Bone marrow (tissue), 2 donors: ENCODE measurements at places on chromosomes 1 and 21.
A peak's percentile ranks its signal among the peaks of the same experiment; 100 is the strongest.

DNA sequence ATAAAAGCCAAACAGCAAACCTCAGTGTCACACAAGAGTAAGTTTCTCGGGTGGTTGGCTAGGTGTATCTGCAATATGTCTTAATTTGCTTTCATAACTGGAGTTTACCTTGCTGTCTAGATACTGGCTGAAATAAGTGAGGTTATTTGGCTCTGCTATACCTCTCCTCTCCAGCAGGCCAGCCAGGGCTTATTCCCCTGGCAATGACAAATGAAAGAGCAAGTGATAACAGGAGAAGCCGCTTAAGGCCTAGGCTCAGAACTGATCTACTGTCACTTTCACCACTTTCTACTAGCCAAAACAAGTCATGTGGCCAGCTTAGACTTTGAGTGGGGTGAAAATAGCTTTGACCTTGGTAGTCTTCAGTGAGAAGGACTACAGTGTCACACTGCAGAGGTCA lies 4.8 kb upstream of the RPE65 start:
- no peak for DNase-seq

GRCh38 chr1:227998374-227999055 lies 8.3 kb upstream of the WNT3A start:
- no peak for DNase-seq

DNA sequence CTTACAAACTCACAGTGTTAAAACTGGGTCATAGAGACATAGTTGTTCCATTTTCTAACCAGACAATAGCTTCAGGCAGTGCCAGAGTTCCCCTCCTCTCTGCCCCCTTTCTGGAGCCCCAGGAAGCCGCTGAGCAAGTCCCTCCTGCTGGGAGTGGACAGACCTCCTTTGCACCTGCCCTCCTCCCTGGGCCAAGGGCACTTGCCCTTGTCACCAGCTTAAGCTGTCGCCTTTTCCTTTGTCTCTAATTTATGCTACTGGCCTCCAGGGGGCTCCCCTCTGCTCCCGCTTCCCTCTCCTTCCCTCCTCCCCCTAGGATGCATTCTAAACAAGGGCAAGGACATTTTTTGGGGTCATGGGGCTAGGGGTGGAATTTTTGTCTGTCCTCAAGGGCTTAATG lies 182.4 kb downstream of the MIS18A start:
- no peak for DNase-seq

GRCh38 chr1:240739754-240740153 lies 127.8 kb upstream of the GREM2 start:
- no peak for DNase-seq

DNA sequence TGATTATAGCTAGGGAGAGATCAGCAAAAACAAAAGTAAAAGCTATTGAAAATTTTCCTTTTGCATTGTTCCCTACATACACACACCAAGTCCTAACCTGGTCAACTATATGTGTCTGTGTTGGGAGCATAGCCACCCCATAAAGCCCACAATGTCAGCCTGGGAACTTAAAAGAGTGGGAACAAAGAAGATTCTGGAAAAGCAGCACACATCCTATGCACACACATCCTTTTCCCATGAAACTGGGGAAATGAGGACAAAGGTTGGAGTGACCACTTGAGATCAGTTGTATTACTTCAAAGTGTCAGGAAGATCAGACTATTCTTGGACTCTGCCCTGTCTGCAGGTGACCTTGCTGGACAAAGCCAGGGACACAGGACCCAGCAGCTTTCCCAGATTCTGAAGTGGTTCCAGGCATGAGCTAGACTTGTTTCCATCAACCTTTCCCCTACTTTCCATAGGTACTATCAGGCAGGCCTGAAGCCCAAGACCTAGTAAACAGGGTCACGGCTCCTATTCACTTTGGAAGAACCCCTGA lies 15.9 kb downstream of the TXNIP start:
- DNase-seq, result no peak

DNA sequence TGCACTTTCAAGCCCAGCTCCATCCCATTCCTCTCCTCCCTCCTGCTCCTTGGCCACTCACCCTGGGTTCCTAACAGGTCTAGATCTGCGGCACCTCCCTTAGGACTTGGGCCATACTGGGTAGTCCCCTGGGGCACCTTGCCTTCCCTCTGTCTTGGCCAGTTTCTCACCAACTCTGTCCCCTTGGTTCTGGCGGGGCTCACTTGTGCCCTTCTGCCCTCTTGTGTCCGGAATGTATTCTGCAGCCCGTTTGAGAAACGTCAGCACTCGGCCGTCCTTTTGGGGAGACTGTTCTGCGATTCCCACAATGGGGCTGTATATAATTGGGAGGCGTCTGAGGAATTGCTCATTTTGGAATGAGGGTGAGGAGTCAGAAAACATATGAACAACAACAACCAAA lies 162.4 kb downstream of the ZSCAN20 start:
- DNase-seq, result no peak

GRCh38 chr1:29473161-29473855 lies 237.0 kb downstream of the PTPRU start:
- DNase-seq, result no peak

DNA sequence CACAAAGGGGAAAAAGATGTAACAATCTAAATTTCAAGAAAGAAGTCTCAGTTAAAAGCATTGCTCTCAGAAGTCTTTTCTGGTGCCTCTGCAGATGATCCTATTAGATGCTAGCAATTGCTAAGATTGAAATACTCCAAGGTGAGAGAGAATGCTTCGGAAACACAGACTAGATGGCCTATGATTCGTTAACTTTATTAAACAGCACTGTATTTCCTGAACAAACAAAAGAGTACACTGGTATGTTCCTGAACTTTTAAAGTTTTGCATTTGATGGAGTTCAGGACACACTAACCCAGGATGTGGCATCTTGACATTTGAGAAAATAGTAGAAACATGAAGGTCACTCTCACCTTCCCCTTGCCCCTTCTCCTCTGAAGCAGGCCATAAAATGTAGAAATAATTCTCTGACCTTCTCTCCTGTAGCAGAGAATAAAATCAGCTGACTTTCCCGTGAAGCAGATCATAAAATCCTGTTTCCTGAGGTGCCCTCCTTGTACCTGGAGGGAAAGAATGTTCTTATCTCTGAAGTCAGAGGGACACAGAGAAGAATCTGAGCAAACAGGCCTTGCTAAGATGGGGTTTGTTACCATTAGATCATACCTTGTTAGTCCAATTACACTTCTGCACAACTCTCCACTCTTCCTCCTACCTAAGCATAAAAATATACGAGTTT lies 142.9 kb upstream of the USP25 start:
- no peak for DNase-seq

GRCh38 chr1:203447151-203447550 lies 28.5 kb upstream of the PRELP start:
- DNase-seq, result no peak

GRCh38 chr21:42469272-42469671 lies 26.8 kb downstream of the RSPH1 start:
- no peak for DNase-seq

DNA sequence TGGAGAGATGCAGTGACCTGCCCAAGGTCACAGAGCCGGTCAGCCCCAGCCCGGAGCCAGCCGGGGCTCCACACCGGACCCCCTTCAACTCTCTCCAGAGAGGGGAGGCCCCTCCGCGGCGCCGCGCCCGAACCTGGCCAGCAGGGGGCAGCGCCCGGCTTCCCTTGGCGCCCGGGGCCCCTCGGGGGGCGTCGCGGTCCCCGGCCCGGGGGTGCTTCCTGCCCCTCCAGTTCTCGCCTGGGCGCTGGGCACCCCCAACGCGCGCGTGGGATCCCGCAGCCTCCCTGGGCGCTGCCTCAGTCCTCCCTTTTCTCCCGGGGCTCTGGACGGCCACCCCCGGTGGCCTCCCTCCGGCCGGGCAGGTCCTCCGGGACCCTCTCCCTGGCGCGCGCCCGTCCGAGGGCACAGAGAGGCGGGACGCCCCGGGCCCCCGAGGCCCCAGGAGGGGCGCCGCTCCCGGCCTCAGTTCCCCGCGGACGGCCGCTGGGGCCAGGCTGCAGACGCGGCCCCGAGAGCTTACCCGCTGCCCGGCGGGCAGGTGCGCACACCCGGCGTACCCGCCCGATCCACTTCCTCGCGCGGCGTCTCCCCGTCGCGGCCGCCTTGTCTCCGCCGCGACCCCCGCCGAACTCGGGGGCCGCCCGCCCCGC lies 406 bp downstream of the HTR1D start:
- no peak for DNase-seq

- DNase-seq, result no peak
Observed at GRCh38 chr1:202061055-202061454, 50.7 kb downstream of the ELF3 start.

GRCh38 chr1:61215676-61216289 lies 133.4 kb downstream of the NFIA start:
- no peak for DNase-seq

- no peak for DNase-seq
Observed at GRCh38 chr1:21570528-21570875, 61.3 kb downstream of the ALPL start.

DNA sequence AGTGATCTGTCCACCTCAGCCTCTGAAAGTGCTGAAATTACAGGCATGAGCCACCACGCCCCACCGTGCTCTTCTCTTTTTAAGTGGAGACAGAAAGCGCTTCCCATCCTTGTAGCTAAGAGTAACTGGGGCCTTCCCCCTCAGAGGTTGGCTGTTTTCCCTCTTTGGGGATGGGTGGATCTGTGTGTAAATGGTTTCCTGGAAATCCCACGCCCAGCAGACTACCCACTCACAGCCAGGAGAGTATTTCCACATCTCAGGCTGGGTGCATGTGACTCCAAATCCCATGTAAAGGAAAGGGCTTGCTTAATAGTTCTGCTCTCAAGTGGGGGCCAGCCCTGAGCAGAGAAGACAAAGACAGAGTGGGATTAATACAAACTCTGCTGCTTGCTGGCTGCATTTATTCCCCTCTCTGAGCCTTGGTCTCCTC lies 19.6 kb upstream of the TCEA3 start:
- DNase-seq, result no peak

- no peak for DNase-seq
Observed at GRCh38 chr1:198575798-198576641, 35.5 kb upstream of the ATP6V1G3 start.

- DNase-seq, result no peak
Observed at GRCh38 chr1:99570486-99571089, 75.3 kb upstream of the PALMD start.

- DNase-seq, result no peak
Observed at GRCh38 chr1:154822717-154823116, 47.4 kb downstream of the KCNN3 start.

DNA sequence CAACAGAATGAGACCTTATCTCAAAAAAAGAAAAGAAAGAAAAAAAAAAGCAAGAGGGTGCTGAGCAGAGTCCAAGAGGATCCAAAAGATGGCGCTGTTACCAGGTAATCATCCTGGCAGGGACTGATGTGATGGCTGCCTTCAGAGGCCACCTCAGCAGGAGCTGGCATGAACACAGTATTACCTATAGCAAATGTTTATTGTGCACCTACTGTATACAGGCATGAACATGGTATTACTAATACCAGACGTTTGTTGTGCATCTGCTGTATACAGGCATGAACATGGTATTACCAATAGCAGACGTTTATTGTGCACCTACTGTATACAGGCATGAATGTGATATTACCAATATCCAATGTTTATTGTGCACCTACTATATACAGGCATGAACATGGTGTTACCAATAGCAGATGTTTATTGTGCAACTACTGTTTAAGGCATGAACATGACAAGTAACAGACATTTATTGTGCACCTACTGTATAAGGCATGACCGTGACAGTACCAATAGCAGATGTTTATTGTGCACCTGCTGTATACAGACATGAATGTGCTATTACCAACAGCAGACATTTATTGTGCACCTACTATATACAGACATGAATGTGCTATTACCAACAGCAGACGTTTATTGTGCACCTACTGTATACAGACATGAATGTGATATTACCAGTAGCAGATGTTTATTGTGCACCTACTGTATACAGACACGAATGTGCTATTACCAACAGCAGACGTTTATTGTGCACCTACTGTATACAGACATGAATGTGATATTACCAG lies 115.1 kb upstream of the TMEM51 start:
- no peak for DNase-seq

DNA sequence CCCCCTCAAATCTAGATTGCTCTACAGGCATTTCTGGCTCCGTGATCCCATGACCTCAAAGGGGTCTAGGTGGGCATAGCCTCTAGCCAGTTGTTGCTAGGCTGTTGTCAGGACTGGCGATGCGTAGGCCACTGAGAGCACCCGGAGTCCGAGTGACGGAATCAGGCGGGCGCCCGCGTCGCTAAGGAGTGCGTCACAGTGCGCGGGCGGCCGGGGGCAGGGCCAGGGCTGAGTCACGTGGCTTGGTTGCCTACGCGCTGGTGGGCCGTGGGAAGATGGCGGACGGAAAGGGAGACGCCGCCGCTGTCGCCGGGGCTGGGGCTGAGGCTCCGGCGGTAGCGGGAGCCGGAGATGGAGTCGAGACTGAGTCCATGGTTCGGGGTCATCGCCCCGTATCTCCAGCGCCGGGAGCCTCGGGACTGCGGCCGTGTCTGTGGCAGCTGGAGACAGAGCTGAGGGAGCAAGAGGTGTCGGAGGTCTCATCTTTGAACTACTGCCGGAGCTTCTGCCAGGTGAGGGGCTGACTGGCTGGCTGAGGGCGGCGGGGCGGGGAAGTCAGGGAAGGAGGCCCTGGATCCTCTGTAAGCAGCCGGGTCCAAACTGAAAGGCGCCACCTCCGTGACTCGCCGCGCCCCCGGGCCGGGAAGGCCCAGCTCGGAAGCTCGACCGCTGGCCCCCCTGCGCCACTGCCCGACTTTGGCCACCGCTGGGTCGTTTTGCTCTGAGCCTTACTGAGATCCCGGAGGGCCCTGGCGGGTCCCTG lies at the start of gene RLF:
TSS of gene RLF (plus strand) at position 263 of the 763 bp plus-strand sequence. CDS start at position 276, 13 bp downstream.
- DNase-seq, result peak; percentile 90

- no peak for DNase-seq
Observed at GRCh38 chr1:8937701-8938100, 8.0 kb upstream of the CA6 start.

DNA sequence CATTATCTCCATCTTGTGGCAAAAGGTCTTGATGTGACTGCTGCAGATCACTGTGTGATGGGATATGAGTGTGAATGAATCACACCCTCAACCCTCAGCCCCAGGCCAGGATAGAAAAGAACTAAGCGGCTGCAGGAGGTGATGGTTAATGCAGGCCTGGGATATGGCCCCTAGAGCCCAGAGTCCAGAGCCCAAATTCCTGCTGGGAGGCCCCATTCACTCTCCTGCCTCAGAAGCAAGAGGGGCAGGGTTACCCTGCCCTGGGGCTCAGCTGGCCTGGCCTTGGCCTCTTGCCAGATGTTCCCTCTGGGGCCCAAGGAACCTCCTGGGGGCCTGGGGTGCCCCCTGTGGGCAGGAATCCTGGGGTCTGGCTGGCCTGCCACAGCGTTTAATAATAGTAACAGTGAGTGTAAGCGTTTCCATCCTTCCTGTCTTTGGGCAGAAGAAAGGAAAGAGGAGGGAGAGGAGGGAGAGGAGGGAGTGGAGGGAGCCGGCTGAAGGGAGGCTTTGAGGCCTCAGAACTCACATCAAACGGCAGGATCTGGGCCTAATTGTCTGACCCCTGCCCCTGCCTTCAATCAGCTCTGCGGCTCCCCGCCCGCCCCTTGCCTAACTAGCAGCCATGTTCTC lies 26.2 kb downstream of the DMAP1 start:
- no peak for DNase-seq

DNA sequence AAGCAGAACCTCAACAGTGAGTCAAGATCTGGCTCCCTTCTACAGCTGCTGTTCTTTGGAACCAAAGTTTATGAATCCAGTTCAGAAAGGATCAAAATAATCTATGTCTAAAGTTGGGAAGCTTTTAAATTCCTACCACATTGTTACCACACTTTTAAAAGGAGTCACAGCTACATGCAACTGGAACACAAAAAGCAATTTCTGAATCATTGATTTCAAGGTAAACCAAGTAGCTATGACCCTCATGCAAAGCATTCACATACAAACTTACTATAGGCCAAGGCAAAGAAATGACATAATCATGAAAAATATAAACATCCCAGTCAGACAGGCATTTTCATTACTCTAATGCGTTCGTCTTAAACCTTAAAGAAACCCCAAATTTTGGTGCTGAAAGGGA lies 3.5 kb downstream of the SIPA1L2 start:
- no peak for DNase-seq
